Daoy (cell line): ENCODE measurements at places on chromosomes 11 and 22. TPM values are rescaled to one million over a fixed set of nuclear protein-coding genes. Genes with fewer than 3 reads are reported as not detected.
A peak's percentile ranks its signal among the peaks of the same experiment; 100 is the strongest.

- DNase-seq: no peak
These were observed 9.5 kb downstream of the ROBO3 start for GRCh38 chr11:124874571-124875255.

DNA sequence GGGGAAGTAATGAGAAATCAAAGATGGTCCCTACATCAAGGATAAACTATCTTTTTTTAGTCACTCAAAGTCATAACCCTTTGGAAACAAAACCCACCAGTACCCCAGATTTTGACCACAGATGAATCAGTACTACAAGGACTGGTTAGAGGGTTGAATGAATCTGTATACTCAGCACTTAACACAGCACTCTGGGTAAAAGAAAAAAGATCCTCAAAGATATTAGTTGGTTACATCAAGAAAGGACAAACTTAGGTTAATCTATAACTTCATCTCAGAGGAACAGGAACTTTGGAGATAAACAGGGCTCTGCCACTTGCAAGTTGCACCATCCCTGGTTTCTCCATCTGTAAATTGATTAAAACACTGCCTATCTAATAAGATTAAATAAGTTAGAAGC is 18.8 kb downstream of the SC5D start:
- DNase-seq: no peak

DNA sequence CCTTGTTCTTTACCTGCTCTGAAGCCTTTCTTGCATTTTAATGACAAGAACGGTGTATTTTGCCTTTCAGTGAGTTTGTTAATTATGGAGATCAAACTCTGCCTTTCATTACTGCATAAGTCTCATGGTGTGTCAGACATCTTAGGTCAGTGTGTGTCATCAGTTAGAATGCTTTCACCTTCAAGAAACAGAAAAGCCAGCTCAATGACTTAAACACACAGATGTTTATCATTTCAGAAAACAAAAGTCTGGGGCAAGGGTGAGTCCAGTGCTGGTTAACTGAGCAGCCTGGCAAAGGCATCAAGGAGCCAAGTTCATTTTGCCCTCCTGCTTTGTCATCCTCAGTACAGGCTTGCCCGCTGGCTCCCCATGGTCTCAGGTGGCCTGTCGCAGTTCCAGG is 54.5 kb downstream of the PACS1 start:
- peak; percentile 54 for DNase-seq

GRCh38 chr11:57467508-57468157 is 7.3 kb downstream of the RTN4RL2 start:
- DNase-seq: no peak

GRCh38 chr11:41522391-41522790 is 62.9 kb upstream of the LRRC4C start:
- no peak for DNase-seq

- no peak for DNase-seq
These were observed 23.4 kb upstream of the SHISAL1 start for GRCh38 chr22:44335903-44336803.

Gene CDHR5
- total RNA-seq: not detected in 2 replicates

Gene TUBA8
- 3.3 TPM in 1 of 2 replicates, not detected in the other for total RNA-seq

Gene NLRP6
- total RNA-seq: not detected in 2 replicates

DNA sequence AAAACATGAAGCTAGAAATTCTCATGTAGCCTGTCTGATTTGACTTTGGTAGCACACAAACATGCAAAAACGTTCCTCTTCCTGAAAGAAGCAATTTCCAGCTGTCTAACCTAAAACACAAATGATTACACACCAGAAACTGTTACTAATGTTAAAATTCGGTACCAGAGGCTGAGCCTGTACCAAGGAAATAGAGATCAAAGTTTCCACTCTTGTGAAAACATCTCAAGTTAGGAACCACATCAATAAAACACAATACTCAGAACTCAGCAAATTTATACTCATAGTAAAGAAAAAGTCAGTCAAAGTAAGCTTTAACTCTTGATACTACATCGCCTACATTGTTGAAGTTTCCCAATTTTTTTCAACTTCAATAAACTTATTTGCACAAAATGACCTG is 107.8 kb downstream of the FCHSD2 start:
- DNase-seq: no peak

DNA sequence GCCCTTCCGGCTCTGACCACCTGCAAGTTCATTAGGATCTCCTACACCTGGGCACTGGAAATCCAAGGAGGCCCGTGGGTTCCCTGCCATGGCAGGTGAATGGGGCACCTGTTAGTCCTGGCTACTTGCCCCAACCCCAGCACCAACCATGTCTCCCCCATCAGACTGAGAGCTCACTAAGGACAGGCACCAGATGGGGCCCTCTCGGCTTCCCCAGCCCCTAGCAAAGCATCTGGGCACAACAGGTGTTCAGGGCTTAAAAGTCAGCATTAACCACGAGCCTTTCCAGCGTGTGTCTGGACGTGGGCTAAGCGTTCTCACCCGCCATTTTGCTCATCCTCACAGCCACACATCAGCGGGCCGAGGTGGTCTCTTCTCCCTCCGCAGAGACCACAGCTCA is 2.2 kb downstream of the SULT4A1 start:
- DNase-seq: no peak

DNA sequence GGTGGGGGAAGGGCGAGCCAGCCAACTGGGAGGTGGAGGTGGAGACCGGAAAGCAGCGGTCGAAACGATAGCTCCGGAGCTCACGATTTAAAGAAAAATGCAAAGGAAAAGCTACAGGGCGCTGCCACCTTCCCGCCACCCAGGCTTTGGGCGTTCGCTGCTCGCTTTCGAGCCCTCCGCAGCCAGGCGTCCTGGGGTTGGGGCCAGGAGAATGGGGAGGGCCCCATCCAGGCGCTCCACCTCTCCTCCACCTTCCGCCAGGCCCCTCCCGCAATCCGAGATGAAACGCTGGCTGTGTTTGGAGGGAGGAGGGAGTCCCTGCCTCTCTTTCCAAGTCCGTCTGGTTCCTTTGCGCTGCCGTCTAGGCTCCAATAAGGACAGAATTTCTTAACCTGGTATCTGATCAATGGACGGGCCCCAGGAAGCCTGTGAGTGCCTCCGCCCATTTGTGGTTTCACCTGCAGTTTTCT is 483 bp upstream of the ABTB2 start:
- peak; percentile 85 for DNase-seq

DNA sequence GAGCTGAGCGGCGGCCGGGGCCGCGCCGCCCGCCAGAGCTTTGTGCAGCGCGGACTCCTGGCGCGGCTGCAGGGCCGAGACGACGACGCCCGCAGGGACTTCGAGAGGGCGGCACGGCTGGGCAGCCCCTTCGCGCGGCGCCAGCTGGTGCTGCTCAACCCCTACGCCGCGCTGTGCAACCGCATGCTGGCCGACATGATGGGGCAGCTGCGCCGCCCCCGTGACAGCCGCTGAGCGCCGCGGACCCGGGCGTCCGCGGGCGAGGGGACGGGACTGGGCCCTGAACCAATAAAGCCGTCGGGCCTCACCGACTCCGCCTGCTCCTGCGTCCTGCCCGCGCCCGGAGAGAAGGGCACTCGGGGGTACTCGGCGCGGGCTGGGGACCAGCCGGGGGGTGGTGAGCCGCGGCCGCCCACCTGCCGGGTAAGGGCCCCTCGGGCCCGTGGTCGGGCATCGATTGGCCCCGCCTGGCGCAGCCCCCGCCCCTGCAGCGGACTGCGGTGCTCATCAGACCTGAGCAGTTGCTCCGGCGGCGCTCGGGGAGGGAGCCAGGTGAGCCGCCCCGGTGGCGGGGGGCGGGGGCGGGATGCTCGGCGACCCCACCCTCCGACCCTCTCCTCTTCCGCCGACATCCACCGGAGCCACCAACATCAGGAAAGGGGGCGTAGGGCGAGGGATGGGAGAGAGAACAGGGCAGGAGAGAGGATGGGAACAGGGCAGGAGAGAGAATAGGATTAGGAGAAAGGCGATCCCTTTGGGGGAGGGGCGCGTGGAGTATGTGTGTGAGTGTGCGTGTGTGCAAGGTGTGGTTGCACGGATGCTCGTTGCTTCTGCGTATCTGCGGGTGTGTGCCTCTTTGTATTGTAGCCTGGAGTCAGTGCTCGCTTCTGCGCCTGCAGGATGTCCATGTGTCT is at the start of gene TMEM25:
Gene TMEM25 (plus strand): TSS at position 510 of the 914 bp plus-strand sequence. CDS start 610 bp downstream, outside the sequence.
- peak; percentile 49 for DNase-seq

DNA sequence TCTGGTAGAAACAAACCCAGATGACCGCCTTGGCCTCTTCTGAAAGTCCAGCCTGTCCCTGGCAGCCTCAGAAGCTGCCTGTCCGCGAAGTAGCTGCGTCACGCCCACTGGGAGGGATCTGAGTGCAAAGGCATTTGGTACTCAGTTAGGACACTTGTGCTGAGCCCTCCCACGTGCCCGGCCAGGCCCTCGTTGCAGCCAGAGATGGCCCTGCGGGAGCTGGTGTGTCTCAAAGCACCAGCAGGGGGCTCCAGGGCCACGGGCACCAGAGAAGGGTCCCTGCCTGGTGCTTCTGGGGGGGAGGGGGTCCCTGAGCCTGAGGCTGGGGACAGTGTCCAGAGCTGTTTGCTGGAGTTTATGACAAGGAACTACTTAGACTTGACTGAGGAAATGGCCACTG is 5.8 kb downstream of the SELENOO start:
- DNase-seq: no peak

- DNase-seq: no peak
These were observed 44.6 kb downstream of the IGF2 start for GRCh38 chr11:2094354-2095197.

DNA sequence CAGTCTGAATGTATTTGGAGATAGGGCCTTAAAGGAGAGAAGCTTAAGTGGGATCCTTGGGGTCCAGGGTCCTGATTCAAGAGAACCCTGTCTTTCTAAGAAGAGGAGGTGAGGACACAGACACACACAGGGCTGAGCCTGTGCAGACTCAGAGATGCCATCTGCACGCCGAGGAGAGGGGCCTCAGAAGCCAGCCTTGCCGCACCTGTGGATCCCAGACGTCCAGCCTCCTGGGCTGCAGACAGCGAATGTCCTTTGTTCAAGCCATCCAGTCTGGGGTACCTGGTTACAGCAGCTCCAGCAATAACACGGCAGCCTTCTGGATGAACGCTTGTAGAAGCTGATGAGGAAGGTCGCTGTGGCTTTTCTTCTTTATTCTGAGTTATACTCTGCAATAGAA is 1086.1 kb downstream of the BRD1 start:
- DNase-seq: no peak

- no peak for DNase-seq
These were observed 5.8 kb upstream of the KDM2A start for GRCh38 chr11:67113231-67113721.

DNA sequence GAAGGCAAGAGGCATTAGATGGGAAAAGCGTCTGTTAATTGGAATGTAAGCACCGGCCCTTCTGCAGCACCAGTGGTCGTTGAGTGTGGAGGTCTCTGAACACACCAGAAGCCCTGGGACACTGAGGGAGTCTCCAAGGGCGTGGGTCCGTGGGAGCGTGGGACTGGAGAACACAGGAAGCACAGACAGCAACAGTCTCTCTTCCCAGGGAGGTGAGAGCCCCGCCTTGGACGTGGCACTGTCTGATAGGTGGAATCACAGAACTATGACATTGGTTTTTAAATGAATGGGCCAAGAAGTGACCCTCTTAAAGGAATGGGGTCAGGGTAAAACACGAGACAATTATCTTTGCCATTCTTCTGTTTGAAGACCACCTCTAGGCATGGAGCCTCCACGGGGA is 28.1 kb upstream of the BID start:
- no peak for DNase-seq

DNA sequence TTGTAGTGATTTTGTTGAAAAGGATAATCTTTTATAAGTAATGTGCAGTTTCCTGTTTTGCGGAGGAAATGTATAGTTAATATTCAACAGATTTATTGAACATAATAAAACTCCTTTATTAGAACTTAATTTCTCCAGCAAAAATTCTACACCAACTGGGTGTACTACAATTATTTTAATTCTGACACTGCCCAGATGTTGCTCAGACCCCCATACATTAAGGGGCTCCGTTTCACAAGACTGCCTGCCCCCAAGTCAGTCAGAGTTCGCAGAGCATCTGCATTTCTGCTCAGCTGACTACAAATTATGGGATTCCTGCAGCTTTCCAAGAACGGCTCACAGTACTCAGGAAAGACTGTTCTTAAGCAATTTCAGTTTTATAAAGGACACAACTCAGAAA is 6.2 kb downstream of the CEP57 start:
- DNase-seq: no peak

Gene ANKK1
- total RNA-seq: 0.06 TPM in 1 of 2 replicates, not detected in the other

DNA sequence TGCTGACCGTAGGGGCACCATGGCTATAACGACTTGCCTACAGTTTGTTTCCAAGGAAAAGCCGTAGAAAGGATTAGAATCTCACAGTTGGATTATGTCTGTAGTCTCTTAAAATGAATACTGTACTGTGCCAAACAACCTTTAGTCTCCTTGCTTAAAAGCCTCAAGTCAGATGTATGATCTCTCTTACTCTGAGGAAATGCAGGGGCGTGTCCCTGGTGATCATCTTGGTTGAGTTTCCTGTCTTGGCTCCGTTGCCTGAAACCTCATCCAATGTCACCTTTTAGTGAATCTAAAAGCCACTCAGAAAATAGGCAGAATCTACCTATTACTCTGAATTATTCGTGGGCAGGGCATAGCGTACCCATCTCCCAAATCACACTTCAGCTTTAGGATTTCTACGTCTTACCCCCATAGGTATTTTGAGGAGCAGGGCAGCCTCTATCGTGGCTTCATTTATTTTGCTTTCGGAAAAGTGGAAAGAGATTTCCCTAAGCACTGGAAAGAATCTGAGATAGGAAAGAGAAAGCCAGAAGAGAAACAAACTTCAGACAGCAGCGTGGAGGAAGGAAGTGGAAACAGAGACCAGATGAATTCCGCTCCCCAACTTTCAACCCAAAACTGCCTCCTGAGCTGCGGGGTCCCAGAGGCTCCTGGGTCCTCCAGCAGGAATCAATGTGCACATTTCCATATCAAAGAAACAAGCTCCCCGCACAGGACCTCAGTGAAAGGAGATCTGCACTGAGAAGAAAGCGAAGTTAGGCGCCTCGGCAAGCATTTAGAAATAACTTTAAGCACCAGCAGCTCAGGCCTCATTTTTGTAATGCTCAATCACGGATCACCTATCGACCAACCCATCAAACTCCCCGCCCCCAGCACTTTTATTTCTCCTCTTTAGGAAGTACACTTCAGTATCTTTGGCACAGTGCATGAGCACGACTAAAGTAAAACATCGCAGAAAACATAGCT is 245.8 kb downstream of the ETS1 start:
- no peak for DNase-seq

Gene RNF26
- 2.6 and 2.9 TPM in 2 replicates for total RNA-seq

- peak; percentile 74 for DNase-seq
These were observed 7.4 kb upstream of the SLC22A12 start for GRCh38 chr11:64583296-64584262.

DNA sequence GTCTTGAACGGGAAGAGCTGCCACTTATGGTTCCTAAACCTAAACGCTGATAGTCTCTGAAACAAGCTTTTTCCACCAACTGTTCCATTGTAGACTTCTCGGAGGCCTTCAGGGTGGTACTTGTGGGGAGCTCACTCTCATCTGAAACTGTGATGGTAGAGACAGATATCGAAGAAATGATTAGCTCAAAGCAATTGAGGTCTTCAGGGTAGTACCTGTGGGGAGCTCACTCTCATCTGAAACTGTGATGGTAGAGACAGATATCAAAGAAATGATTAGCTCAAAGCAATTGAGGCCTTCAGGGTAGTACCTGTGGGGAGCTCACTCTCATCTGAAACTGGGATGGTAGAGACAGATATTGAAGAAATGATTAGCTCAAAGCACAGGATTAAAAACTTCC is 175.7 kb downstream of the SWAP70 start:
- DNase-seq: no peak
